ENCODE measurements at places on chromosomes 12 and 14. TPM values are rescaled to one million over a fixed set of nuclear protein-coding genes. Genes with fewer than 3 reads are reported as not detected.

- no peak for DNase-seq
These were observed 129.5 kb downstream of the SLC35F4 start for GRCh38 chr14:57736391-57736790.

- no peak for DNase-seq
These were observed 1.2 kb upstream of the SIVA1 start for GRCh38 chr14:104751539-104752422.

GRCh38 chr12:49609875-49610154, 4.4 kb upstream of the FAM186B start:
- no peak for DNase-seq

The RNFT2 gene
- 27.7 TPM for total RNA-seq

- no peak for DNase-seq
These were observed 954 bp upstream of the SLC39A2 start for GRCh38 chr14:20998139-20998538.

DNA sequence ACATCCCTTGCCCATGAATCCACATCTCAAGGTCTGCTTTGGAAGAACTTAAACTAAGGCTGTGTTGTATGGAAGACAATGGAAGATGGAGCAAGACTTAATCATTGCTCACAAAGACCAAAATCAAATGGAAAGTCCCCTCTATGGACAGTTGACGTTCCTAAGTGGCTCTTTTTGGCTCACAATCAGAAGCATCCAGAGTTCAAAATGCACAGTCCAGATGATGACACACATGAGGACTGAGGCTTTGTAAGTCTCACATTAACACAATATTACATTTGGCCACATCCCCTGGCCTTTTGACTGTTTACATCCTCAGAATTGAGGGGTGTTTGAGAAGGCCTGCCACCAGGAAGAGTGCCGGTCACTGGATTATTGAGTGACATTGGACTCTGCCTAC, 122.3 kb upstream of the CPM start:
- no peak for DNase-seq

DNA sequence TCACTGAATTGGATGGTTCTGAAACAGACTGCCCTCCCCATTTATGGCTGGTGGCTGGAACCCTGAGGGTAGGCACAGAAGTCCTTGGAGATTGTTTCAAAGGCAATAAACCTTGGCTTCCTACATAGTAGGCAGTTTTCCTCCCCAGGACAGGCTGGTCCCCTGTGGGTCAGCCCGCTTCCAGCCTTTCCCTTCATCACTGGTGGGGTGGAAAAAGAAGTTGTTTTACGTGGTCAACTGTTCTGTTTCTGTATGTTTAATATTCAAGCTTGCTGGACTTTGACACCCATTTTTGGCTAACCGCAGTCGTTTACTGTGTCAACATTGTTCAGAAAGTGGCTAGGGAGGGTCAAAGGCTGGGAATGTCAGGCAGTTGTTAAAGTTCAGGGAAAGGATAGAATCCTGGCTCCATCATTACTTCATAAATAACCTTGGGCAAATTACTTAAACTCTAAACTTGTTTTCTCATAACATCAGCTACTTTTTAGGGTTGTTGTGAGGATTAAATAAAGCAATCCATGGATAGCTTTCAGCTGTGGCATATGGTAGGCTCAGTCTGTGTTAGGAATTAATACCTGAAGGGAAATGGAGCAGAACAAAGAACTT, 2.4 kb downstream of the KLHDC2 start:
- no peak for DNase-seq

- no peak for DNase-seq
These were observed 30.1 kb upstream of the PPP2R5C start for GRCh38 chr14:101731187-101732080.

- DNase-seq: peak; percentile 91
These were observed 21.6 kb downstream of the SPATS2 start for GRCh38 chr12:49388682-49389386.

- peak; percentile 44 for DNase-seq
These were observed 5.2 kb downstream of the IRF2BPL start for GRCh38 chr14:77023001-77023996.

The OR10P1 gene
- not detected for total RNA-seq

DNA sequence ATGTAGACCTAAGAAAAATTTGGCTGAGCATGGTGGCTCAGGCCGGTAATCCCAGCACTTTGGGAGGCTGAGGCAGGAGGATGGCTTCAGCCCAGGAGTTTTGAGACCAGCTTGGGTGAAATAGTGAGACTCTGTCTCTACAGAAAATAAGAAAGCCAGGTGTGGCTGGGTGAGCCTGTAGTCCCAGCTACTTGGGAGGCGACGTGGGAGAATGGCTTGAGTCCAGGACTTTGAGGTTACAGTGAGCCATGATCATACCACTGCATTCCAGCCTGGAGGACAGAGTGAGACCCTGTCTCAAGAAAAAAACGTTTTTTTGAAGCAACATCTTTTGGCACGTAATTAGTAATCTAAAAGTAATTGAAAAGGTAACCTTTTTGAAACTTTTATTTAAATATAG, 70.9 kb downstream of the FERMT2 start:
- DNase-seq: no peak

DNA sequence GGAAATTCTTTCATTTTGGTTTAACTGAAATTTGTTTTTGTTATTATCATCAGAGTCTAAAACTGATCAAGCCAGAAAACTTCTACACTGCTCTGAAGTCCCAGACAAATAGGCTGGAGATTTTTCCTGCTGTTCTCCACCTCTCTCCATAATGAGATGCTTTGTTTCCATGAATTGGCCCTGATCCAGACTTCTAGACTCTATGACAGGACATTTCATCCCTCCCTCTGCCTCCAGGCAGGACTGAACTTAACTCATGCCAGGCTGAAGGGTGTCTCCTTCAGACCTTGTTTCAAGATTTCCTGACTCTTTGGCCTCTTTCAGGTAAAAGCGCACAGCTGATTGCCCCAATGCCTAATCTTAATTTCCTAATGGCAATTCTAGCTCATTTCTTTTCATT, 69.1 kb upstream of the HOXC13 start:
- no peak for DNase-seq

GRCh38 chr14:29926701-29927375, 809 bp downstream of the PRKD1 start:
- DNase-seq: peak; percentile 47

DNA sequence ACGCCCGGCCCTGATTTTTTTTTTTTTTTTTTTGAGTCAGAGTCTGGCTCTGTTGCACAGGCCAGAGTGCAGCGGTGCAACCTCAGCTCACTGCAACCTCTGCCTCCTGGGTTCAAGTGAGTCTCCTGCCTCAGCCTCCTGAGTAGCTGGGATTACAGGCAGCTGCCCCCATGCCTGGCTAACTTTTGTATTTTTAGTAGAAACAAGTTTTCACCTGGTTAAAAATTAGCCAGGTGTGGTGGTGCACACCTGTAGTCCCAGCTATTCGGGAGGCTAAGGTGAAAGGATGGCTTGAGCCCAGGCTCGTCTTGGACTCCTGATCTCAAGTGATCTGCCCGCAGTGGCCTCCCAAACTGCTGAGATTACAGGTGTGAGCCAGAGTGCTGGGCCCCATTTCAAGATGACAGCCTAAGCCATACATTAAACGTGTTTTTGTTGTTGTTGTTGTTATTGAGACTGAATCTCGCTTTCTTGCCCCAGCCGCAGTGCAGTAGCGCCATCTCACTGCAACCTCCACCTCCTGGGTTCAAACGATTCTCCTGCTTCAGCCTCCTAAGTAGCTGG, 42.7 kb upstream of the EAPP start:
- no peak for DNase-seq

DNA sequence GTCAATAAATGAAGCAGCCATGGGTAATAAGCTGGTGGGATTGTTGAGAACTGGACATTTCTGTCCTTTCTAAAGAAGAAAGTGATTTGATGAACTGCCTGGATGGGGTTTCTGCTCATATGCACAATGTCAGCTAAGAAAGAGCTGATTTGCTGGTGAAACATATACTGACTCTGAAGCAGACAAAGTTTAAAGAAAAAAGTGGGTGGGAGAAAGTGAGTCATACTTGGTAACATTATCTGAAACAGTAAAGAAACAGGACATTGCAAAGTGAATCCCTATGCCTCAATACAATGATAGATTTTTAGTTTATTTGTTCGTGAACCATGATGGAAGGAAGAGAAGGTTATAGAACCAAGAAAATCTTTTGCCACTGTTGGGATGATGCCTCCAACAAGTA, 95.6 kb upstream of the DNM1L start:
- no peak for DNase-seq

DNA sequence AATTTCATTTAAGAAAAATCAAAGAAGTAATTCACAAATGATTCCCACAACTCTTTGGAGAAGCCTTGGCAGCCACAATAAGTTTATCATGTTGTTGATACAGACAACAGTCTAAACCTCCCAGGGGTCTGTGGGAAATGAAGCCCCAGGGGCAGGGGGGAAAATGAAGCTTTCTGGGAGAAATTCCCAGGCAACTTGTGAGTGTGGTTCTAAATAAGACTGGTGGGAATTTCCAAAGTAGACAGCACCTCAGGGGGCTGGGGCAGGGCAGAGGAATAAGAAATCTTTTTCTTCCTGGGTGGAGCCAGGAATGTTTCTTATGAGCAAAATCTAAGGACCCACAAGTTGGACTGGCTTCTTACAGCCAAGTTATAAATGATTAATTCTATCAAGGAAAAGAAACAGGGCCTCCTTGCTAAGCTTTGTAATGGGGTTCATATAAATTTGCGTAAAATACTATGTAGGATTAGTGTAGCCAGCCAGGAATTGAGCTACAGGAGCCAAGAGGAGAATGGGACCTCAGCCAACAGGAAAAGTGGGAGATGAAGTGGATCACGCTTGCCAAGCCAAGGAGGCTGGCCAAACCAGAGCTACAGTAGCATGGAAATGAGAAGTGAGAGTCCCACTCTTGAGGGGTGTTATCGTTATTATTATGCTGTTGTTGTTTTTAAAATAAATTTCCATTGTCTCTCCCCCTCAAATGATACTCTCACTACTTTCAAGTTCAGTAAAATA, 182.9 kb upstream of the FAR2 start:
- no peak for DNase-seq

The NKX2-8 gene
- total RNA-seq: not detected

GRCh38 chr12:110353211-110353965, 50.1 kb downstream of the ANAPC7 start:
- no peak for DNase-seq

The ANKRD33 gene
- 1.7 TPM for total RNA-seq

The SYNDIG1L gene
- total RNA-seq: 1.9 TPM

The FOXG1 gene
- total RNA-seq: 0.09 TPM

DNA sequence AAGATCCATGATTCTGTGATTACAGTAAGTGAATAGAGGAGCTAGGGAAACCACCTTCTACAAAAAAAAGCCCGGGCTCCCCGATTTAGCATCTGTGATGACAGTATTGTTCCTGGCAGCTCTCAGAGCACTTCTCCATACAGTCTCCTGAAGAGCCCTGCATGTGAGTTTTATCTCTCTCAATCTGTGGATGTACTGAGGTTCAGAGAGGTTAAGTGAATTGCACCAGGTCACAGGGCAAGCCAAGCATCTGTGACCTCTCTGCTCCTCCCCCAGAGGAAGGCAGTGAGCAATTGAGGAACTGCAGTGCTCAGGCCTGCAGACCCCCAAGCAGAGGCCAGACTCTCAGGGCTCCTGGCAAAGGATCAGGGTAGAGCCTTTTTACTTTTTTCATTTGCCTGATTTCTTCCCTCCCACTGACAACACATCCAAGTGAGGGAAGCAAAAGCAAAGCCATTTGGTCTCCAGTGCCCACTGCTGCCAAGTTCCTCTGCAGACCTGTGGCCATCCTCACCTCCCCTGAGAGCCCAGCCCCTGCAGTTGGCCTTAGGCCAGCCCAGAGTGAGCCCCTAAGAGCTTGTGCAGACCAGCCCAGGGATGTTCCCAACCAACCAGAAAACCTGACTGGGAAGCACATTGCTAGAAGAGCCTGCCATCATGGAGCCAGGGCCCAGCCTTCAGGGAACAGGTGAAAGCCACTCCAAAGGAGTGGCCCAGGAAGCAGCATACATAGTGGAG, 47.6 kb upstream of the PNMA1 start:
- DNase-seq: no peak

The CACNA1C gene
- 1.7 TPM for total RNA-seq

DNA sequence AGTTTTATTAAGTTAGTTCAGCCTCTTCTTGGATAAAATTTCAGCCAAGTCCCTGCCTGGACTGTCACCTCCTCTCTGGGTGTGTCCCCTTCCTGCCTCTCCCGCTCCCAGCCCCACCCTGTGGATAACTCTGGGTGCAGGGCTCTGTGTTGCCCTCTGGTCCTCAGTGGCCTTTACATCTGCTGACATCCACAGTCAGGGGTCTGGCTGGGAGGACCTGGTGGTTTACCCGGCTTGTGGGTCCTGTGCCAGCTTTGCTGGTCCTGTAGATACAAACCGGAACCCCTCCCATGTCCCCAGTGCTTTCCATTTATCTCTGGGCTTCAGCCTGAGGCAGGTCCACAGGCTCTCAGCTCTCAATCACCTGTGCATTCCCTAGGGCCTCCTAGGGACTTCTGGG, 28.9 kb upstream of the PLEKHG3 start:
- no peak for DNase-seq

DNA sequence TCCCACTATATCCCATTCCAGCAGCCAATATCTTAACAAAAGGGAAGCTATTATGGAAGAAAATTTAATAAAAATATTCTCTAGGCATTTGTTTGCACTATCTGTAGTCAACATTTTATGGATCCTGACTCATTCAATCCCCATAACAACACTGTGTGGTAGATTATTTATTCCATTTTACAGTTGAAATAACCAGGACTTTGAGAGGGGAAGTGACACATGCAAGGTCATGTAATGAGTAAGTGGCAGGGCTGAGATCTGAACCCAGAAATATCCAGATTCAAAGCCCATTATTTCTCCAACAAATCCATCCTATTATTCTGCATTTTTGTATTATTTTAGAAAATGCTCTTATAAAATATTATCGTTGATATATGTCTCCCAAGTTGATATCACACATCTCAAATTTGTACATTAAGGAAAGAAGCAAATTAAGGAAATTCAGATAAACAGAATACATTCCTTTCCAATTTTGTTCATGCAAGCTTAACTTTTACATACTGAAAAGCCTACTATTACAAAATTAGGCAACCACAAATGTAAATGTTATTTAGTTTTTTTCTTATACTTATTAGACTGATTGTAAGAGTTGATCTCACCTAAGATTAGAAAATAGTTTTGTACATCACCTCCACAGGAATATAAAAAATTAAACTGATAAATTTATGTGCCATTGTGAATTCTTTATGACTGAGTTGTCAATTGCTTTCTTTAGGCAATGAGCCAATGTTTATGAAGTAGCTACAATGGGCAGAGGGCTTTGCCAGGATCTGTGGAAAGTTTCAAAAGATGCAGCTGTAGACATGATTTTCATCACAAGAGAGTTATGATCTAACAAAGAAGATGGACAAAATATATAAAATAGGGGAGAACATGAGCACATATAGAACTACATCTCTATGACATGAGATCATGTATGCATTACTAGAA, 55.1 kb upstream of the E2F7 start:
- no peak for DNase-seq

The TCL1B gene
- 7.0 TPM for total RNA-seq

The IL26 gene
- not detected for total RNA-seq

The RASAL1 gene
- total RNA-seq: 8.1 TPM

- DNase-seq: no peak
These were observed 14.7 kb upstream of the SELPLG start for GRCh38 chr12:108648371-108648770.
